ENCODE measurements at places on chromosomes 2 and 18. TPM values are rescaled to one million over a fixed set of nuclear protein-coding genes. Genes with fewer than 3 reads are reported as not detected.

ENOSF1 gene
- 296 TPM for total RNA-seq

TSPYL6 gene
- total RNA-seq = not detected

- no peak for DNase-seq
Measured at GRCh38 chr2:239724194-239724849, 300.8 kb downstream of the NDUFA10 start.

GRCh38 chr18:4058179-4058578, 396.9 kb downstream of the DLGAP1 start:
- DNase-seq = no peak

DNA sequence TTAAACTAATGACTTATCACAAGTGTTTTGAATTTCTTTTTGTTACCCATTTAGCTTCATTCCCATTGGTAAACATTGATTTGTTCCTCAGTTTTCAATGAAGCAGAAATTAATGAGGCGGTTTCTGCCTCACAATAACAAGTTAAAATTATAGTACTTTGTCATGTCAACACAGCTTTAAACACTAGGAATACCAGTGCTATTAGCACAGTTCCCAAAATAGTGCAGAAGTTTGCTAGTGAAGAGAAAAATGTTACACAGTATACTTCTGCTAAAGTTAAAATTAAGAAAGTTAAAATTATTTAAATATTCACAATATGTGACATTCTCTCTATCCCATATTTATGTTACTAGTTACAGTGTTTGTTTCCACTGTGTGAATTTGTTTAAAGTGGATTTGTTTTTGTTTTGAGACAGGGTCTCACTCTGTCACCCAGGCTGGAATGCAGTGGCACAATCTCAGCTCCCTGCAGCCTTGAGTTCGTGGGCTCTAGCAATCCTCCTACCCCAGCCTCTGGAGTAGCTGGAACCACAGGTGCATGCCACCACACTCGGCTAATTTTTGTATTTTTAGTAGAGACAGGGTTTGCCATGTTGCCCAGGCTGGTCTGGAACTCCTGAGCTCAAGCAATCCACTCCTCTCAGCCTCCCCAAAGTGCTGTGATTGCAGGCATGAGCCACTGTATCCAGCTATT, 3.8 kb upstream of the CHN1 start:
- DNase-seq = no peak

GRCh38 chr2:194616334-194616733, 1040.7 kb upstream of the SLC39A10 start:
- DNase-seq = no peak

DNA sequence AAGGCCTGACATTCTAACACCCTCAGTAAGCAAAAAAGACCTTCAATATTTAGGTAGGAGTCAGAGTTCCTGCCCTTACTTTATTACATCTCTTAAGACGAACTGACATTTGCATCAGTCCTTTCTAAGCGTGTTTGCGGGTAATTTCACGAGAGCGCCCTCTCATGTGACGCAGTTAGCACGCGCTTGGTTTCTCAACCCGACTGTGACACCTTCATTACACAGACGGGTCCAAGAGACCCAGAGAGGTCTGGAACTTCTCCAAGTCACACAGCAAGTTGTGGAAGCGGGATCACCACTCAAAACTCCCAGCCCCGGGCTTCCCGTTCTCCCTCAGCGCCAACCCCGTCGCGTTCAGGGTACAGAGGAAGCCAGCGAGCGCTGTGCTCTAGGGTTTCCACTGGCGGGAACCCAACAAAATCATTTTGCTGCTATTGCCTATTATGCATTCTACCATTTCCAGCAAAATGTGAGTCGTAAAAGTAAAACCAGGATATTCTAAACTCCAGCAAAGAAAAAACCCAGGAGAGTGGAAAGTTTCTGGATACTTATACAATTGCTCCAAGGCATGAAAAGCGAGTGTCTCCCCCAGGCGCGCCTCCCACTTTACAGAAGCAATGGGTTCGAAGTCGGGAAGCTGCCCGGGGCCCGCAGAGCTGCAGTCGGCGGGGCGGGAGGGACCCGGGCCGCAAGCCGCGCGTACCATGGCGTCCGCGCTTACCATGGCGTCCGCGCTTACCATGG, 601 bp downstream of the ENOSF1 start:
- peak; percentile 83 for DNase-seq

- no peak for DNase-seq
Measured at GRCh38 chr2:167406558-167406957, 518.3 kb downstream of the XIRP2 start.

- peak; percentile 57 for DNase-seq
Measured at GRCh38 chr2:224584785-224585210, 365 bp downstream of the CUL3 start.

- no peak for DNase-seq
Measured at GRCh38 chr2:128091726-128092080, 703 bp downstream of the UGGT1 start.

- peak; percentile 25 for DNase-seq
Measured at GRCh38 chr18:44325903-44326635, 354.6 kb upstream of the SETBP1 start.
